HFFc6 (cell line): ENCODE measurements at places on chromosomes 16 and 17. TPM values are rescaled to one million over a fixed set of nuclear protein-coding genes. Genes with fewer than 3 reads are reported as not detected.

DNA sequence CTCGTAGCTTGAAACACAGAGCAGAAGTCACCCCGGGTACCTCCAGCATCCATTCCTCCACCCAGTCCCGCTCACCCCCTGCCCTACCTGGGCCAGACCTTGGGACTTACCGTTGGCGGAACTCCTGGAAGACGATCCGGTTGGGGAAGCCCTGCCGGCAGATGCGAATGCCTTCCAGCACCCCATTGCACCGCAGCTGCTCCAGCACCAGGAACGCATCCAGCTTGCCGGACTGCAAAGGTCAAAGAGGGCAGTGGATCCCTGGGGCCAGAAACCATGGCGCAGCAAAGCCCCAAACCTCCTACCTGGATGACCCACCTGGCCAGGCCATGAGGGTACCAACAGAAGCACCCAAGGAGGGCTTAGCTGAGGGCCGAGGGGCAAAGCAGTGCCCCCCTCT is 97.9 kb downstream of the NDE1 start:
- H3K4me1 ChIP-seq: peaks cover 7% of the 10 kb centered on the region
- H3K36me3 ChIP-seq: no peaks in the 10 kb centered on the region
- no peak overlapping the region for H3K4me3 ChIP-seq

GRCh38 chr16:89200850-89201411 is 594 bp upstream of the SLC22A31 start:
- H3K4me3 ChIP-seq: no peak overlapping the region
- no peaks in the 10 kb centered on the region for H3K4me1 ChIP-seq
- DNase-seq: no peak
- no peak overlapping the region for H3K27ac ChIP-seq

GRCh38 chr17:62870552-62870971 is 62.4 kb upstream of the MARCHF10 start:
- H3K36me3 ChIP-seq: no peaks in the 10 kb centered on the region
- H3K27ac ChIP-seq: peak overlapping the region; percentile 89
- no peak for DNase-seq
- peaks cover 20% of the 10 kb centered on the region for H3K4me1 ChIP-seq
- peak overlapping the region; percentile 81 for H3K4me3 ChIP-seq
- peaks cover 9% of the 10 kb centered on the region for H3K27me3 ChIP-seq

DNA sequence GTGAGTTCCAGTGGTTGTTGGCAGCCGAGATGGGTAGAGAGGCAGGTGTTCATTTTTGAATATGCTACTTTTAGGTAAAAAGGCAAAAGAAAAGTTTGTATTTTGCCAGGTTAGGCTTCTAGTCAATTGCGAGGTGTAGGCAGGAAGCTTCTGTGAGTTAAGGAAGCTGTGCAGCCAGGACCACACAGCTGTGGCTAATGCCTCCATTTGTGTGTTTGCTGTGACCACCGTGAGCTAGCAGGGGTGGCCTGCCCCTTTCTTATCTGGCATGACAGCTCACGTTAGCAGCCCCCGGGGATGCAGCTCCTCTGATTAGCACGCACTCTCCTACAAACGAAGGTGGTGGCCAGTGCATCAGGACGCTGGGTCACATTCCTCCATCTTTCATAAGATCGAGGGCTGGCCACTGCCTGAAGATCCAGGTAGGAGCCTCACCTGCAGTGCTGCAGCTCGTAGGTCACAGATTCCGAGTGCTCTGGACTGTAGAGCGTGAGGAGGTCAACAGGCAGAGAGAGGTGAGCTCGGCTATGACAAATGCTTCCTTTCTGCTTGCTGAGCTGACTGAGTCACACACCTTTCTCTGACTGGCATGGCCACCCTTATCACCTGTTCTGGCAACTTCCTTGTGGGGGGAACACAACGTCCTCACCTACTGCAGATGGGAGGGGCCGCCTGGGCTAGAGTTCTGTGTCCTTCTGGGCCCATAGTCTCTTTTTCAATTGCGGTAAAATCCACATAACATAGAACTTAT is 244.4 kb downstream of the HS3ST3B1 start:
- H3K4me3 ChIP-seq: no peak overlapping the region
- peaks cover 4% of the 10 kb centered on the region for H3K27me3 ChIP-seq
- H3K4me1 ChIP-seq: no peaks in the 10 kb centered on the region
- no peak for DNase-seq
- H3K27ac ChIP-seq: no peak overlapping the region
- no peaks in the 10 kb centered on the region for H3K36me3 ChIP-seq

- H3K4me3 ChIP-seq: no peak overlapping the region
- H3K27ac ChIP-seq: no peak overlapping the region
- H3K27me3 ChIP-seq: peaks cover 1% of the 10 kb centered on the region; the same call in 1 of the 2 replicates
These were observed 13.3 kb upstream of the CD300LD start for GRCh38 chr17:74605361-74605760.

GRCh38 chr17:16217002-16217635 is at the start of gene PIGL:
Gene PIGL (plus strand): TSS chr17:16217210. CDS start chr17:16217227, 17 bp downstream.
- no peaks in the 10 kb centered on the region for H3K27me3 ChIP-seq
- H3K4me1 ChIP-seq: peaks cover 37% of the 10 kb centered on the region
- peak within 1 kb of the TSS; percentile 93 for H3K27ac ChIP-seq
- H3K4me3 ChIP-seq: peak within 1 kb of the TSS; percentile 98
- H3K36me3 ChIP-seq: peaks cover 5% of the 10 kb centered on the region; the same call in 1 of the 2 replicates
- DNase-seq: peak; percentile 86

DNA sequence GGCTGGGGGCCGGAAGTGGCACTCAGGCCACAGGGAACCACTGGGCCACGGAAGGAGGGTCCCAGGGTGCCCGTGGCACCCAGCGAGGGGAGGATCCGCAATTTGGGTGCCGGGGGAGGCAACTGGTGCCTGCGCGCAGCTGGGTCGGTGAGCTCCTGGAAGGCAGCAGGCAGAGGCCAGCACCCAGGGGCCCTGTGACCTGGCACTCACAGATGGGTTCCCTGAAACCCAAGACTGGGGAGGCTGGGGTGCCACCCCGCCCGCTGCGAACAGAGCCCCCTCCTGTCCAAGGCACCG is 663 bp downstream of the SSTR5 start:
- no peak for DNase-seq
- H3K36me3 ChIP-seq: no peaks in the 10 kb centered on the region
- H3K27me3 ChIP-seq: peaks cover 14% of the 10 kb centered on the region
- no peaks in the 10 kb centered on the region for H3K4me1 ChIP-seq
- H3K27ac ChIP-seq: no peak overlapping the region
- H3K4me3 ChIP-seq: no peak overlapping the region

DNA sequence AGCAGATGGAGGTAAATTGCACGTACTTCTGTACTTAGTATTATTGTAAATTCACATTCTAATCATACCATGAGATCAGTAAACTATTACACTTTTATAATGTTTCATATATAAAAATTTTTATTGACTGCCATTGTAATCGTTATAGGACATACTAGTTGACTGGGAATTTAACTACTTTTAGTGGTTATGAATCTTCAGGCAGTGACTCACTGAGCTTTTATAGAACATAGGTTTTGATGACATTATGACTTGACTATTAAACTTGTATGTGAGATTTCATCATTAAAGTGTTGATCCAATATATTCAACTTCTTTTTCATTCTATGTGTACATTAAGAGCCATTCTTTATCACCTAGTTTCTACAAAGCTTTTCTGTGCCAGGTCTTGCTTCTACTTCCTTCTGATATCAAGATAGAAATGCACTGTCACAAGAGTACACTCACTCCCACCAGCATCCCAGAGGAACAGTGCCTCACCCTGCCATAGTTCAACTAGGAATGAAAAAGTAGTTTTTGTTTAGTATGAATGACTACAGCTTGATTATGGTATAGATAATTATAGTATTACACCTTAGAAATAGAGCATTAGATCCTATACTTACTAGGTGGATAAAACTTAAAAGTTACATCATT is 142.4 kb upstream of the RBL2 start:
- H3K4me3 ChIP-seq: no peak overlapping the region
- peaks cover 41% of the 10 kb centered on the region for H3K36me3 ChIP-seq
- H3K4me1 ChIP-seq: peaks cover 22% of the 10 kb centered on the region
- H3K27me3 ChIP-seq: no peaks in the 10 kb centered on the region

DNA sequence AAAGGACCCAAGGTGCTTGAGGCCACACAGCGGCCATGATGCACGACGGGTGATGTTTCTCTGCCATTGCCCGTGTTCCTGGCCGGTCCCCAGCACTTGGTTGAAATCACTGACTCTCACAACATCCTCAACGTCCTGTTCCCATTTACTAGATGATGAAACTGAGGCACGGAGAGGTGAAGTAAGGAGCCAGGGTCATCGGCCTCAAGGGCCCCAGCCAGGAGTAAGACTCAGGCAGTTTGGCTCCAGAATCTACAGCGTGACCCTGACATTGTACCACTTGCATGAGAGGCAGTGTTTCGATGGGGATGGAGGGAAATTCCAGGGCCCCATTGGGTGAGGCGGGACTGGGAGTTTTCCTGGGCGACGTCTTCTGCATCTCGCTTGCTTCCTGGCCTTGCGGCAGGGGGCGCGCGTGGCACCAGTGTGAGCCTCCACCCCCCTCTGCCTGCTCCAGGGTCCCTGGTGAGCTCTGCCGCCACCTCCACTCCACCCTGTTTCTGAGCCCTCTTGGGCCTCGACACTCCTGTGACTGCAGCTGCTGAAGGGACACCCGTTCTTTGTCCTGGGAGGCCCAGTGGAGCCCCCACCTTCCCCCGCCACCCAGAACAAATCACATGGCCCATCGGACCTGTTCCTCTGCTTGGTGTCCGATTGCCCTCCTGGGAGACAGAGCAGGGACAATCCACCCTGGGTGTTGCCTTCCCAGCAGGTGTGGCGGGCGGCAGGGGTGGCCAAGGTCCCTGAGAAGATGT is 133.0 kb upstream of the GSE1 start:
- no peaks in the 10 kb centered on the region for H3K36me3 ChIP-seq
- H3K27me3 ChIP-seq: peaks cover 5% of the 10 kb centered on the region
- DNase-seq: no peak

Gene TMEM92
- 0.15 TPM in 1 of 3 replicates, not detected in the others for total RNA-seq
